Activated T-cell treated with anti-CD3 and anti-CD28 coated beads, Interleukin-2, amount 50 U/mL, for 72 hours (primary cell): ENCODE measurements at places on chromosomes 13 and 19. TPM values are rescaled to one million over a fixed set of nuclear protein-coding genes. Genes with fewer than 3 reads are reported as not detected.

- H3K27ac ChIP-seq: no peak overlapping the region
- H3K4me1 ChIP-seq: peaks cover 21% of the 10 kb centered on the region
- DNase-seq: no peak
These were observed 3.2 kb downstream of the IL17D start for GRCh38 chr13:20706661-20707060.

- no peaks in the 10 kb centered on the region for H3K27me3 ChIP-seq
- H3K4me3 ChIP-seq: no peak overlapping the region
- peaks cover 52% of the 10 kb centered on the region for H3K4me1 ChIP-seq
- no peaks in the 10 kb centered on the region for H3K36me3 ChIP-seq
- no peak for DNase-seq
These were observed 6.6 kb upstream of the EID2 start for GRCh38 chr19:39546599-39546998.

GRCh38 chr13:99323488-99323887 lies 16.3 kb upstream of the GPR183 start:
- peak overlapping the region; percentile 97 for H3K27ac ChIP-seq
- DNase-seq: no peak
- no peaks in the 10 kb centered on the region for H3K27me3 ChIP-seq
- H3K4me3 ChIP-seq: peak overlapping the region; percentile 79
- H3K4me1 ChIP-seq: peaks cover 83% of the 10 kb centered on the region

GRCh38 chr19:11481534-11482383 lies 913 bp upstream of the ELAVL3 start:
- H3K36me3 ChIP-seq: peaks cover 1% of the 10 kb centered on the region
- H3K4me1 ChIP-seq: peaks cover 25% of the 10 kb centered on the region
- peaks cover 24% of the 10 kb centered on the region for H3K27me3 ChIP-seq
- peak; percentile 91 for DNase-seq
- H3K4me3 ChIP-seq: peak overlapping the region; percentile 84

GRCh38 chr19:48419158-48419920 lies 25.9 kb downstream of the GRIN2D start:
- peak overlapping the region; percentile 78 for H3K27ac ChIP-seq
- H3K27me3 ChIP-seq: peaks cover 15% of the 10 kb centered on the region
- H3K4me1 ChIP-seq: peaks cover 36% of the 10 kb centered on the region
- DNase-seq: peak; percentile 89
- H3K4me3 ChIP-seq: peak overlapping the region; percentile 80
- no peaks in the 10 kb centered on the region for H3K36me3 ChIP-seq

The TEX26 gene
- total RNA-seq: not detected
